B cell (primary cell): ENCODE measurements at places on chromosomes 5 and 9.

- no peak for DNase-seq
Observed at GRCh38 chr5:57734296-57734695, 251.7 kb upstream of the ACTBL2 start.

DNA sequence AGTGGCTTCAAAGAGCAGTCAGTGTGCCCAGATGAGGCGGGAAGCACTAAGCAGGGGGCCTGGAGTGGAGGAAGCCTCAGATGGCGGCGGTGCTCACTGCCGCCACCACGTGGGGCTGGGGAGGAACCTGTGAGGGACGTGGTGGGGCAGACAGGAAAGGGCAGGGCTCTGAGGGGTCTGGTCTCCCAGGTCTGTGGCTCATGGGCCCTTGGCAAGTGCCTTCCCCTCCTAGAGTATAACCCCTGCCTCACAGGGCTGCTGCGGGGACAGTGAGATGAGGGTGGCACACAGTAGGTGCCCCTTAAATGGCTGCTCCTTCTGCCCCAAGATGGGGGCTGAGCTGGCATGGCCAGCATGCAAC, 26.6 kb downstream of the NR5A1 start:
- DNase-seq: no peak

DNA sequence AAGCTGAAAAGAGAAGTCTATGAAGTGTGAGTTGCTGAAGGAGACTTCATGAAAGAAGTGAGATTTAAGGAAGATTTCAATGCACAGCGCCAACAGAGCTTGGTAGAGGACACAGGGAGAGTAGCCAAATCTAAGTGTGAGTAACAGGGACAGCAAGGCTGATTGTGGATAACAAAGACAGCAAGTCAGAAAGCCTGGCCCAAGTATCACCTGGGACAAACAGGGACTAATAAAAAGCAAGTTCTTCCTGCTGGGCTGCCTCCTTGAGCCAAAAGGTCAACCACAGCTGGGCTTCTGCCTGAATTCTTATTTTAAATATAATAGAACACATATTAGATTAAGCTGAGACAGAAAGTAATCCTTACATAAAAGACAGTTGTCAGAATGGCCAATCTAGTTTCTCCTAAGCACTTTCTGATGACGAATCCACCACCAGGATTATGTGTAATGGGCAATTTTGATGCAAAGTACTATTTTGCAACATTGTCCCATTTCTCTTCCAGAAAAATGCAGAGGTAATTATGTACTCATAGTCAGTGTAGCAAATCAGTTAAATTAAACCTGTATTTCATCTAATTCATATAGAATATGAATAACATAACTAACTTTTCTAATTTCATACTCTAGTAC, 73.8 kb downstream of the MAPKAP1 start:
- no peak for DNase-seq

DNA sequence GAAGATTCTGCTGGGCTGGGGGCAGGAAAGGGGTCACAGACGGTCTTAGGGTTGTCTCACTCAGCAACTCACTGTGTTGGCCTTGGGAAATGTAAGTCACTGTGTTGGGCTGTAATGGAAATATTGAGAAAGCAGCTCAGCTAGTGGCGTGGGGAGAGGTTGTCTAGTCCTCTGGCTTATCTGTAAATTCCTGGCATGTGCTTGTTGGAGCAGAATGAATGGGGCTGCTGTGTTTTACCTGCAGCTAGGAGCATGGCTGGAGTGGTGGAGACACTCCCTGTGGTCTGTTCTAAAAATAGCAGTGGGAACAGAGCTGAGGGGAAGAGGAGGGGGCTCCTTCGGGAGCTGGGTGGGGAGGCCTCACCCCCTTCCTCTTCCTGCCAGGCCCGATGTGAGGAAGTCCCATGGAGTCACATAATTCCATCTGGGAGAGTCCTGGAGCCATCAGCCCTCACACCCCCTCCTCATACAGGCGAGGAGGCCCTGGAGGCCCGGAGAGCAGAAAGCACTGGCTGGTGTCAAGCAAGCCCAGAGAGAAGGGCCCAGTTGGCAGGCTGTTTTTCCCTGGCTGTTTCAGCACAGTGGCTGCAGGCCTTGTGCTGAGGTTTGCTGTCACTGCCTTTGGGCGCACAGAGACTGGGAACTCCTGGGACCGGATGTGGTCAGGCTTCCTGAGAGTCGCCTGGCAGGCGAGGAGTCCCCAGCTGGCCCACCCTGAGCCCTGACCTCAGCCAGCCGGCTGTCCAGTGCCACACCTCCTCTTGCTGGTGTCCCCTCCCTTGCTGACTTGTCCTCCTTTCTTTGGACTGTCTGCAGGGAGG, 84.9 kb downstream of the RGS3 start:
- no peak for DNase-seq

GRCh38 chr9:131092548-131093440, 3.5 kb upstream of the AIF1L start:
- no peak for DNase-seq

DNA sequence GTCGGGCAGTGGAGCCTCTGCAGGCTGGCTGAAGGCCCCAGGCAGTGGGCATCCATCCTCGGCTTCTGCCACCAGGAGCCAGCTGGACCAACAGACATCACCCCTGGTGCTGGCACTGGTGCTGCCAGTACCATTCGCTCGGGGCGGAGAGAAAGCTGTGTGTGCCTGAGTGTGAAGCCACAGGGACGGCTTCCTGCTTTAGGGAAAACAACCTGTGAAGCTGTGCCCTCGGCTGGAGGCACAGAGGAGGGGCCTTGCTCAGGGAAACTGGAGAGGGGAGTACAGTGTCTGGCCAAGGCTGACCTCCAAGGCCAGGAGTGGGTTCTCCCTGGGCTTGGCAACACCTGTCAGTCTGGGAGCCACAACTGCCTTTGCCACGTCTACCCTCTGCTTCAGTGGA, 38.3 kb downstream of the NEK6 start:
- DNase-seq: no peak

- DNase-seq: peak; percentile 18
Observed at GRCh38 chr5:170411100-170411499, 21.9 kb upstream of the KCNMB1 start.

GRCh38 chr9:134258332-134258731, 67.9 kb upstream of the RXRA start:
- no peak for DNase-seq

DNA sequence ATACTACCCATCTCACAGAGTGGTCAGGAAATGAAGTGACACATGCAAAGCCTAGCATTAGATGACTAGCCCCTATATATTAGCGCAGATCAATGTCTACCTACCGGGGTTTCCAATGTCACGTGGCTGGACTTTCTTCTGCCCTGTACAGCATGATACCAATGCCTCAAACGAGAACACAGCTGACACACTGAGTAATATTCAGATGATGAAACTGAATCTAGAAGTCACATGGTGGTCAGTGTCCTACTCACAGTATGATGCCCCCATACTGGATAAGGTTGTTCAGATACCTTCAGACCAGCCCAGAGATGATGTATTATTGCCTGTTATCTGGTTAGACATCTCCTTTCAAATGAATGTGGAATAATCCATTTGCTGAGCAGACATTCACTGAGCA, 71.1 kb upstream of the FRRS1L start:
- no peak for DNase-seq
